ENCODE measurements at places on chromosomes 4 and X.

GRCh38 chr4:85125688-85126087 lies 159.2 kb upstream of the WDFY3 start:
- no peak for DNase-seq

GRCh38 chrX:134010690-134011089 lies 25.3 kb upstream of the GPC3 start:
- no peak for DNase-seq

DNA sequence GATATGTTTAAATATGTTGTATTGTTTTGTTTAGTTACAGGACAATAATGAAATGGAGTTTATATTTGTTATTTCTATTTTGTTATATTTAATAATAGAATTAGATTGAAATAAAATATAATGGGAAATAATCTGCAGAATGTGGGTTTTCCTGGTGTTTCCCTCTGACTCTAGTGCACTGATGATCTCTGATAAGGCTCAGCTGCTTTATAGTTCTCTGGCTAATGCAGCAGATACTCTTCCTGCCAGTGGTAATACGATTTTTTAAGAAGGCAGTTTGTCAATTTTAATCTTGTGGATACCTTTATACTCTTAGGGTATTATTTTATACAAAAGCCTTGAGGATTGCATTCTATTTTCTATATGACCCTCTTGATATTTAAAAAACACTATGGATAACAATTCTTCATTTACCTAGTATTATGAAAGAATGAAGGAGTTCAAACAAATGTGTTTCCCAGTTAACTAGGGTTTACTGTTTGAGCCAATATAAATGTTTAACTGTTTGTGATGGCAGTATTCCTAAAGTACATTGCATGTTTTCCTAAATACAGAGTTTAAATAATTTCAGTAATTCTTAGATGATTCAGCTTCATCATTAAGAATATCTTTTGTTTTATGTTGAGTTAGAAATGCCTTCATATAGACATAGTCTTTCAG lies 26.9 kb downstream of the NUDT6 start:
- DNase-seq, result no peak

GRCh38 chrX:69066021-69066757 lies 99.1 kb downstream of the PJA1 start:
- no peak for DNase-seq

DNA sequence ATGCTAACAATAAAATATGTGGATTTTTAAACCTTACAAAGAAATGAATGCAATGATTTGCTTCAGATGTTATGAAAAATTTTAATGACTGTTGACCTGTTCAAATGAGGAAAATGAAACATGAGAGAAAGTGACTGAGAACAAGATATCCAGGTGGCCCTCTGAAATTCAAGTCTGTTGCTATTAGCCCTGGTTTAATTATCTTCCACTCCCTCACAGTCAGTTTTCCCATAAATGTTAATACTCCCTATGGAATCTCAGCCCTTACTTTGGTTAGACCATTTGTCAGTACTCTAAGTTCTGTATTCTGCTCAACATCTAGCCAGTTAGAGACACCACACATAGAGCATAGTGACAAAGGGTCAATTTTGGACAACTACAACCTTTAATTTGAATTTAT lies 327.8 kb downstream of the PDGFC start:
- DNase-seq, result no peak

Measured in stimulated activated CD8-positive, alpha-beta memory T cell treated with anti-CD3 and anti-CD28 coated beads, Interleukin-4, amount 100 ng/mL, for 4 hours (primary cell).